WERI-Rb-1 (cell line): ENCODE measurements at places on chromosomes 12 and 14.

- DNase-seq, result no peak
Observed at GRCh38 chr14:63134801-63135200, 69.4 kb upstream of the RHOJ start.

DNA sequence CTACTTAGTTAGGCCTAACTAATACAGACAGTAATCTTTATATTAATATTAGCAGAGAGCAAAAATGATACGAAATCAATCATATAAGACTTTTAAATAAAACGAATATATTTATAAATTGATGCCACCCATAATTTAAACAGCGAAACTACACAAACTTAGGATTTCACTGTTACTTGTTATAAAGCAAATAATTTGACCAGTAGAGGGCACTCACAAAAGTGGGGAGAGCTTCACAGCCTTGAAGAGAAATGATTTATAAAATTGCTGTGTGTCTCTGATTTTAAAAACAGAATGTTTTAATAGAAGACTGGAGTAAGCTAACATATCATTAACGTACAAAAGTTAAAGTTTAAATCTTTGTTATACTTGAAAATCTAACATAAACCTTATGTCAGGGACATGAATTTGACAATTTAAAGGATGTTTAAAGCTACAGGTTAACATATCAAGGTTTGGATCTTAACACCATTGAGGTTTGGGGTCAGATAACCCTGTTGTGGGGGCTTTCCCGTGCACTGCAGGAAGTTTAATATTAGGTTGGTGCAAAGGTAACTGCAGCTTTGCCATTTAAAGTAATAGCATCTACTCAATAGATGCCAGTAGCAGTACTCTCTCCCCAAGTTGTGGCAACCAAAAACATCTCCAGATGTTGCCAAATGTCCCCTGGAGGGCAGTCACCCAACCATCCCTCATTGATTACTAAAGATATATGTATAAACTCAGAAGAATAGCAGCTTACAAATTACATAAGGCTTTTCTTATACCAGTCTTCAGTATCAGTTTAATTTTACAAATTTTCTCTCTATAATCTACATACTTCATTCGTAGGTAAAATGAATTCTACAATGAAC is 9.3 kb downstream of the KRAS start:
- DNase-seq, result no peak

- no peak for DNase-seq
Observed at GRCh38 chr14:69900603-69901002, 21.4 kb downstream of the SMOC1 start.

DNA sequence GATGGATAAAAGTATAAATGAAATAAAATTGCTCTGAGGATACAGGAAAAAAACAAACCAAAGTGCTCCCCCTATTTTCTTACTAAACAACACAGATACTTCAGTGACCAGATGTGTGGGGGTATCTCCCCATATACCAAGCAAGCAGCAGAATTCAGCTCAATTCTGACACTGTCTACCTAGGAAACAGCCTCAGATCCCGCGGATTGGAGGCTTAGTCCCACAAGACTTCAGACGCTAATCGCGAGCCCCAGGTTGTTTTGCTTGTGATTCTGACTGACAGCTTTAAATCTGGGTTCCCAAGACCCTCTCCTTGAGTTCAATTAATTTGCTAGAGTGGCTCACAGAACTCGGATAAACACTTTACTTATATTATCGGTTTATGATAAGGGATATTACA is 17.3 kb downstream of the NFKBIA start:
- DNase-seq, result no peak

- DNase-seq, result no peak
Observed at GRCh38 chr14:55103971-55104954, 24.8 kb upstream of the LGALS3 start.

DNA sequence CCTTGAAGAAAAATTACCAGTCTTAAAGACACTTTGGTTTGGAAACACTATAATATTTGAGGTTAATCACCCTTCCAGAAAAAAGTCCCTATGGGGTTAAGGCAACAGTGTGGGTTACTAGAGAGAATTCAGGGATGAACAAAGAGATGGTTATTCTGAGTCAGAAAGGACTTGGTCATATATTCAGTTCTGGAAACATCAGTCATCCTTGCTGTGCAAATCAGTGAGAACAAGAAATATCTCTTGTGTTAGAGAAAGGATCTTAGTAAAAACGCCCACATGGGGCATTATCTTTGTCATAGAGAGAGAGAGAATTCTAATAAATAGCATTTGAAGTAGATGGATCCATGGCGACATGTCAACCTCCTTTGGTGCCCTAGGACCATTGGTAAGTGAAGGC is 59.4 kb upstream of the E2F7 start:
- no peak for DNase-seq

DNA sequence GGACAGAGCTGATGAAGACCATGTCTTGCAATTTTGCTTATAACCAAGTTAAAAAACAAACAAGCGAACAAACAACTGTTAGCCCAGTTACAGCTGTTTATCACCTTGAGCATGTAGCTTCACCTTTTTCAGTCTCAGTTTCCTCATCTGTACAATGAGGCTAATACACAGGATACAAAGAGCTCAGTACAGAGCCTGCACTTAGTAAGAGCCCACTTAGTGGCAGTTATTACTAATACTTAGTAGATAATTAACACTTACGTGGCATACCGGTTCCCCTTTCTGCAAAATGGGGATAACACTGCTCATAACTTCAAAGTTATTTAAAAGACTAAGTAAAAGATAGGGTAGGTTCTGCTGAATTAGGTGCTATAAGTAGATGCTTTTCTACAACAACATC is 228.0 kb downstream of the MON2 start:
- no peak for DNase-seq
